ENCODE measurements at places on chromosomes 12 and 14.

GRCh38 chr12:44885902-44886301 lies 9.8 kb upstream of the NELL2 start:
- no peak for DNase-seq
- no peak overlapping the region for H3K27ac ChIP-seq
- no peaks in the 10 kb centered on the region for H3K27me3 ChIP-seq
- H3K4me3 ChIP-seq, result no peak overlapping the region
- no peaks in the 10 kb centered on the region for H3K4me1 ChIP-seq
- H3K36me3 ChIP-seq, result no peaks in the 10 kb centered on the region

- no peak for DNase-seq
- no peak overlapping the region for H3K4me3 ChIP-seq
- H3K36me3 ChIP-seq, result no peaks in the 10 kb centered on the region
- H3K27me3 ChIP-seq, result no peaks in the 10 kb centered on the region
- H3K27ac ChIP-seq, result no peak overlapping the region
- H3K4me1 ChIP-seq, result no peaks in the 10 kb centered on the region
Measured at GRCh38 chr14:63192085-63192484, 12.2 kb upstream of the RHOJ start.

- H3K4me3 ChIP-seq, result no peak overlapping the region
- no peaks in the 10 kb centered on the region for H3K27me3 ChIP-seq
- no peaks in the 10 kb centered on the region for H3K4me1 ChIP-seq
- no peak overlapping the region for H3K27ac ChIP-seq
Measured at GRCh38 chr14:105888784-105889665, 362.6 kb downstream of the TMEM121 start.

DNA sequence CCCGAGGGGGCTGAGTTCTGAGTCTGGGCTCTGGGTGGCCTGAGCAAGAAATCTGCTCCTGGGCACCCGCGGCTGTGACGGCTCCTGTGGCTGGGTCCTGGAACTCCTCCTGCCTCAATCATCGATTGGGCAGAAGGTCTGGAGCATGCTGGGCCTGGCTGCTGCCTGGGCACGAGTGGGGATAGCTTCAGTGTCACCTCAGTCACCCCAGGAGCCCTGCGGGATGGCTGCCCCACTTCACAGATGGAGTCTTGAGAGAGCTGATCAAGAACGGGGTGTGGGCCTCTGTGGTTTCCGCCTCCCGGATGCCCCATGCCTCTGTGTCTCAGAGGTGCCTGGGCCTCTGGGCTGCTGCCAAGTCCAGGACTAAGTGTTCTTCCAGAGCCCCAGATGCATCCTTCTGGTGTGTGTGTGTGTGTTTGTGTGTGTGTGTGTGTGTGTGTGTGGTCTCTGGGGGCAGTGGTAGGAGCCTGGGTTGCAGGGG lies 185.6 kb upstream of the C14orf180 start:
- no peaks in the 10 kb centered on the region for H3K36me3 ChIP-seq
- H3K27me3 ChIP-seq, result no peaks in the 10 kb centered on the region
- H3K4me3 ChIP-seq, result no peak overlapping the region

GRCh38 chr12:75837700-75838099 lies 193.9 kb downstream of the PHLDA1 start:
- no peaks in the 10 kb centered on the region for H3K27me3 ChIP-seq
- no peak overlapping the region for H3K4me3 ChIP-seq
- H3K27ac ChIP-seq, result no peak overlapping the region
- H3K4me1 ChIP-seq, result no peaks in the 10 kb centered on the region
- no peaks in the 10 kb centered on the region for H3K36me3 ChIP-seq
- no peak for DNase-seq

GRCh38 chr12:31558521-31558920 lies 32.4 kb downstream of the DENND5B start:
- H3K27ac ChIP-seq, result no peak overlapping the region
- H3K27me3 ChIP-seq, result no peaks in the 10 kb centered on the region
- H3K36me3 ChIP-seq, result no peaks in the 10 kb centered on the region

DNA sequence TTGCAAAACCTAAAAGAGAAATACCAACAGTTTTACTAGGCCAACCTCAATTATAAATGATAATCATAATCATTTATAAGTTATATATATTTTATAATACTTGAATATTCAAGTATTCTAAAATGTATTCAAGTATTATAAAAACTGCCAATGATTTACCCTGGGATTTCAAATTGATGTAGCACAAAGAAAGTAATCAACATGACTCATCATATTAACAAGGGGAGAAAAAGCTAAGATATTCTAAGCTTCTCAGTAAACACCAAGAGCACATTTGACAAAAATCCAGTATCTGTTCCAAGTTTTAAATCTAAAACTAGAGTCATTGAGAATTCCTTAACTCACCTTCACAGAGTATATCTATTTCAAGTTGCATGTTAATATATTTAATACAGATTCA lies 56.1 kb downstream of the CAPZA3 start:
- H3K36me3 ChIP-seq, result no peaks in the 10 kb centered on the region
- H3K27ac ChIP-seq, result no peak overlapping the region
- H3K4me1 ChIP-seq, result peaks cover 9% of the 10 kb centered on the region
- no peak overlapping the region for H3K4me3 ChIP-seq

- H3K27me3 ChIP-seq, result peaks cover 57% of the 10 kb centered on the region
- H3K4me3 ChIP-seq, result peak overlapping the region; percentile 75
- H3K36me3 ChIP-seq, result no peaks in the 10 kb centered on the region
- no peak for DNase-seq
- H3K4me1 ChIP-seq, result peaks cover 4% of the 10 kb centered on the region
Measured at GRCh38 chr12:1529228-1529861, 65.0 kb downstream of the FBXL14 start.

DNA sequence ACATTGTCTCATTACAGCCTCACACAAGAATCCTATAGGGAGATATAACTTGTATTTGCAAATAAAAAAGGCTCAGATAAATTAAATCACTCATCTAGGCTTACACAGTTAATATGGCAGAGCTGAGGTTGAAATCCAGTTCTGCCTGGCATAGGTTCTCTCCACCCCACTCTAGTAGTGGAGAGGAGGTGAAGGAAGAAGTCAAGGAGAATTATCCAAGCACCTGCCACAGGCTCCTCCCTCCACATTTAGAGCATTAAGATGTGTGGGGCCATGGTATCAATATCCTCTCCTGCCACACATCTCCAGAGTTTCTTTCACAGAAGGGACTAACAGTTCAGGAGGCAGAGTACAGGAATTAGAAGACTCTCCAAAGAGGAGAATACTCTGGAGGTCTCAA lies 22.5 kb upstream of the STAC3 start:
- no peak for DNase-seq
- H3K27ac ChIP-seq, result no peak overlapping the region
- H3K4me1 ChIP-seq, result no peaks in the 10 kb centered on the region
- no peaks in the 10 kb centered on the region for H3K27me3 ChIP-seq
- no peaks in the 10 kb centered on the region for H3K36me3 ChIP-seq

DNA sequence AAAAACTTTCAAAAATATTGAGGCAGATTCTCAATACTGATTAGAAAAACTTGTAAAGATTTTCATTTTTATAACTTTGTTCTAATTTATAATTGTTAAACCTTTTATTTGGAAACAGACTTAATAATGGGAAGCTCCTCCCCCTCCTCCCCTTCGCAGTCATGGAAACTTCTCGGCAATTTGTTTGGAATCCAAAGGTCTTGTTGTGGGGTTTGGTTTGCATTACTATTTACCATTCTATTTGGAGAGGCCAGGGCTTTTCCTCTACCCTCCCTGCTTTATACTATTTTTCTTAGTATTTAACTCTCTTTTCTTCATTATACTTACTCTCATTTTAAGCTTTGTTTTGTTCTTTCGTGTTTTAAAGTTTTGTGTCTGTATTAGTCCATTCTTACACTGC lies 6.0 kb downstream of the SLC39A9 start:
- H3K27me3 ChIP-seq, result no peaks in the 10 kb centered on the region
- peaks cover 24% of the 10 kb centered on the region for H3K4me1 ChIP-seq
- H3K4me3 ChIP-seq, result no peak overlapping the region
- no peak overlapping the region for H3K27ac ChIP-seq
- DNase-seq, result no peak
- no peaks in the 10 kb centered on the region for H3K36me3 ChIP-seq

DNA sequence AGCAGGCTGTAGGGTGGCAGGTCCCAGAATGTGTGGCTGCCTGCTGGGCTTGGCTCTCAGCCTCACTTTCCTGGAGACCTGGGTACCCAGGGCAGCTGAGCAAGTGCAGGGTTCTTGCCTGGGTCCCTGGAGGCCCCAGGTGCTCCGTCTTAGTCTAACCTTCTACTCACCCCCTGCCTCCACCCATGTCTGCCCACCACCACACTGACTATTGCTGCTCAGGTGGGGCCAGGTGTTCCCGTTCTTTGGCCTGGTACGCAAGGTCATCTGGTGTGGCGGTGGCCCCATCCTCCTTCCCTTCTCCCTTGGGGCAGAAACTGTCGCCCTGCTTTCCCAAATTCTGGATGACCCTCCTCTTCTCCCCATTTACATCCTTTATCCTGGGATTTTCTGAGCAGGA lies 319.9 kb downstream of the TMEM121 start:
- H3K4me3 ChIP-seq, result no peak overlapping the region
- H3K27ac ChIP-seq, result no peak overlapping the region
- no peak for DNase-seq

- H3K27me3 ChIP-seq, result no peaks in the 10 kb centered on the region
- no peak overlapping the region for H3K27ac ChIP-seq
- H3K4me1 ChIP-seq, result peaks cover 4% of the 10 kb centered on the region
- H3K36me3 ChIP-seq, result no peaks in the 10 kb centered on the region
- DNase-seq, result peak; percentile 90
Measured at GRCh38 chr14:90495357-90496276, 98.8 kb downstream of the CALM1 start.

- H3K27ac ChIP-seq, result no peak overlapping the region
- DNase-seq, result no peak
- H3K4me1 ChIP-seq, result no peaks in the 10 kb centered on the region
- H3K27me3 ChIP-seq, result no peaks in the 10 kb centered on the region
- H3K4me3 ChIP-seq, result no peak overlapping the region
- H3K36me3 ChIP-seq, result no peaks in the 10 kb centered on the region
Measured at GRCh38 chr12:115847398-115847797, 430.1 kb downstream of the MED13L start.

- H3K4me3 ChIP-seq, result no peak overlapping the region
- no peaks in the 10 kb centered on the region for H3K27me3 ChIP-seq
- DNase-seq, result peak; percentile 83
- no peaks in the 10 kb centered on the region for H3K36me3 ChIP-seq
- H3K27ac ChIP-seq, result no peak overlapping the region
Measured at GRCh38 chr12:130335517-130336392, 1.9 kb upstream of the PIWIL1 start.

GRCh38 chr12:124683152-124684124 lies 116.0 kb upstream of the NCOR2 start:
- no peak overlapping the region for H3K4me3 ChIP-seq
- DNase-seq, result peak; percentile 80
- H3K27ac ChIP-seq, result peak overlapping the region; percentile 72
- H3K36me3 ChIP-seq, result no peaks in the 10 kb centered on the region
- H3K4me1 ChIP-seq, result peaks cover 48% of the 10 kb centered on the region

GRCh38 chr12:7091660-7092228 lies 501 bp downstream of the C1R start:
- DNase-seq, result no peak
- peak overlapping the region; percentile 8 for H3K4me3 ChIP-seq
- no peaks in the 10 kb centered on the region for H3K36me3 ChIP-seq
- H3K27ac ChIP-seq, result peak overlapping the region; percentile 3
- H3K4me1 ChIP-seq, result no peaks in the 10 kb centered on the region

DNA sequence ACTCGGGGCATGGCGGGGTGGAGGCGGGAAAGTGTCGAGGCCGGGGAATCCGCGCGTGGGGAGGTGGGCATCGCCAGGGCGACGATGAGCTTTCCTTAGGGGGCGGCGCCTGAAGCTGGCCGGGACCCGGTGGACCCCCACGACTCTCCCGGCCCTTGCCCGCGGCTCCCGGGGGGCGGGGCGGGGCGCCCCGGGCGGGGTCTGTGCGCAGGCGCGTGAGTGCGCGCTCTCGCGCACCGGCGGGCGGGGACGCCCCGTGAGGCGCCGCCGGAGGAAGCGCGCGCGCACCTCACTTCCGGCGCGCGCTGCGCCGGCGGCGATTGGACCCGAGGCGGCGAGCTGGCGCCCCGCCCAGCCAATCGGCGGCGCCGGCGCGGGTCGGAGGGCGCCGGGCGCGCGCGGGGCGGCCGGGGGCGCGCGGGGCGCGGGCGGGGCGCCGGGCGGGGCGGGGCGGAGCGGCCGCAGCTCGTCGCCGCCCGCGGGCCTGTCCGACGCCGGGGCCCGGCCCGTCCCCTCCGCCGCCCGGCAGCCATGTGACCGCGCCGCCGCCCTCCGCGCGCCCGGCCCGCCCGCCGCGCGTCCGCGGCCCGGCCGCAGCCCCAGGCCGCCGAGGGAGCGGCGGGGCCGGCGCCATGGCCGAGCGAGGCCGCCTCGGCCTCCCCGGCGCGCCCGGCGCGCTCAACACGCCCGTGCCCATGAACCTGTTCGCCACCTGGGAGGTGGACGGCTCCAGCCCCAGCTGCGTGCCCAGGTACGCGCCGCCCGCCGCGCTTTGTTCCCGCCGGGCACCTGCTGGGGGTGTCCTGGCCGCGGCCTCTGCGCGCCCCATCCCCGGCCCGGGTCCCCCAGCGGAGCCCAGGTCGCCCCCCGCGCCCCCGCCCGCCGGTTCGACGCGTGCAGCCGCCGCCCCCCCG lies at the start of gene PACS2:
Gene PACS2 (plus strand): TSS at position 462 of the 914 bp plus-strand sequence. CDS start 171 bp downstream, at position 633.
- H3K4me3 ChIP-seq, result peak within 1 kb of the TSS; percentile 93
- peaks cover 24% of the 10 kb centered on the region for H3K4me1 ChIP-seq

GRCh38 chr12:106226884-106227640 lies 20.8 kb downstream of the CKAP4 start:
- H3K27ac ChIP-seq, result peak overlapping the region; percentile 76
- peaks cover 11% of the 10 kb centered on the region for H3K4me1 ChIP-seq
- H3K4me3 ChIP-seq, result no peak overlapping the region
- DNase-seq, result peak; percentile 79
- no peaks in the 10 kb centered on the region for H3K36me3 ChIP-seq

DNA sequence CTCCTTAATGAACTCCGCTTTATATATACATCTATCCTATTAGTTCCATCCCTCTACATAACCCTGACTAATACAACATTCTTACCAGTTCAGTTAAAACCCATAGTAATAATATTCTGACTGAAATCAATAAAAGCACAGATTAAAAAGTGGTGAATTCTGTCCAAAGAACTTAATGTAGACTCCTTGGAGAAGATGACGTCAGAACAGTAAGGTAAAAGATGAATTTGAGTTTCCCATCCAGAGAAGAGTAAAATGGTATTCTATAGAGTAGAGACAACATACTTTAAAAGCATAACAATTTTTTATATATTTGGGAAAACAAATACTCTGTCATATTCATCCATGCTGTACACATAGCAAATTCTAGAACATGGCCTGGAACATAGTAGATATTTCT lies 418.0 kb upstream of the SYT1 start:
- DNase-seq, result no peak
- no peaks in the 10 kb centered on the region for H3K27me3 ChIP-seq
- no peaks in the 10 kb centered on the region for H3K36me3 ChIP-seq
- no peak overlapping the region for H3K4me3 ChIP-seq
- no peaks in the 10 kb centered on the region for H3K4me1 ChIP-seq
- no peak overlapping the region for H3K27ac ChIP-seq

DNA sequence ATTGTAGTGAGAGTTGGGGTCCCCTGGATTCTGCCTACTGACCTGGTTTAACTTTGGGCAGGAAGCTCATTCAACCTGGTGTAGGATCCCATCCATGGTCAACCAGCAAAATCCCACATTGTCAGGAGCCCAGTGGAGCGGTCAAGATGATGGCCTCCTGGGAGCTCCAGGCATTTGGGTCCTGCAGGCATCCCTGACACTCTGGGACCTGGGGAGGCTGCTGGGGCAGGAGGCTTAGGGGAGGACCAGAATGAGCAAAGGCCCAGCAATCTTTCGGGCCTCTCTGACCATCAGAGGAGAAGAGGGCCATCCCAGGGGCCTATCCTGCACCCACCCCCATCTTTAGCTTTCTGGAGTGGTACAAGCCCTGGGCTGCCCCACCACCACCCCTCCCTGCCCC lies 104.0 kb downstream of the PRMT8 start:
- no peak overlapping the region for H3K4me3 ChIP-seq
- no peak for DNase-seq

All from hepatocyte (in vitro differentiated cells).